Eye (tissue), 1 donor: ENCODE measurements at places on chromosomes 6 and 20.

DNA sequence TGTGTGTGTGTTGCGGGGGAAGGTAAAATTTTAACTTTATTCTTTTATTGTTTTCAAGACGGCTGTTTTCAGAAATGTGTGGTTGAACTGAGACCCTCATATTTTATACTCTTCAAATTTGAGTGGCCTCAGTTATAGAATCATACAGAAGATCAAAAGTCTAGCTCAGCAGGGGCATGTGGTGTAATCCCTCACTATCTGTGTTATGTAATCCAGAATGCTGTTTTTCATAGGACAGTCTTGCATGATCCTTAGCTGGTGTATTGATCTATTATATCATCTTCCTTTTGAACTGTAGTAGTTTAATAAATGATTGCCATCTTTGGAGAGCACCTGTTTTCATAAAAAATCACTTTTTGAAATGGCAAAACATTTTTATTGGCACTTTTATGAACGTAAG, 1.4 kb downstream of the PLCB4 start:
- DNase-seq = no peak

DNA sequence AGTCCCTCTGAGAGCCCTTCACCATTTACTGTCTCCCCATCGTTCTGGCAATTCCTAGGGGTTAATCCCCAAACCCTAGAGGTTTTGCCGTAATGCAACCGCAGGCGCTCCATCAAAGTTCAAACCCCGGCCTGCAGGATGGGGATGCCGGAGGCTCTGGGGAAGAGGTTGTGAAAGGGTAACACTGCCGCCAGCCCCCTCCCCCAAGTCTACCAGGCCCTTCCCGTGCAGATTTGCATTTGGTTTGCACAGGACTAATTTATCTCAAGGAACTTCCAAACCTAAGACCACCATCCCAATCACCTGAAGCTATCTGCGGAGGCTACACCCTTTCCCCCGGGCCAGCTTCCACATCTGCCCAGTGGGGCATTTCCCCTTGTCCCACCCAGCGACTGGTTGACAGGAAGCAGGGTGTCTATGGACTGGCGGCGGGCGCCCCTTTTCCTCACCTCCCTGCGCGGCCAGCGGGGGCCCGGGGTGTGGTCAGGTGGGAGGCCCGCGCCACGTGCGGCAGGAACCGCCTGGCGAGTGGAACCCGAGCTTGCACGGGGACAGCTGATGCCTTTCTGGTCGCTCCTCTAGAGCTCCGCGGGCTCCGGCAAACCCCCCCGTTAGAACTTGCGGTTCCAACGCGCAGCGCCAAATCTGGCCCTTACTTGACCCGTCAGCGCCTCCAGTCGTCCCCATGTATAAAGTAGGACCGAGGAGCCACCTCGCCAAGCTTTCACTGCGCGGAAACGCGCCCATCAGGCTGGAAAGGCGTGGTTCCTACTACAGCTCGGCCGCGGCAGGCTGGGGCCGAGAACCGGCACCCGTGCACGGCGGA, 9.4 kb upstream of the SLC4A11 start:
- DNase-seq = peak; percentile 53

- no peak for DNase-seq
Observed at GRCh38 chr20:62829231-62830230, 12.7 kb downstream of the COL9A3 start.

DNA sequence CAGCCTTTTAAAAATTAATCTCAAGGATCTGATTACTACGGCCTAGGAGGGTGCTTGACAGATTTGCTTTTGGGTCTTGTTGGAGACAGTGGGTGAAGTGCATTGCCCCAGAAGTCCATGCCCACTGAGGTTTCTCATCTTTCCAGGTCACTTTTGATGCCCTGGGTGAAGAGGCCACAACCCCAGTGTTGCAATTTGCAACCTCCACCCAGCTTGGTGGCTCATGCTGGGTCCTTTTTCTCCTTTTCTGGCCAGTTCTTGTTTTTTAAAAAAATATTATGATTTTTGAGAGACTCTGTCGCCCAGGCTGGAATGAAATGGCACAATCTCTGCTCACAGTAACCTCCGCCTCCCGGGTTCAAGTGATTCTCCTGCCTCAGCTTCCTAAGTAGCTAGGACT, 9.4 kb downstream of the STX11 start:
- no peak for DNase-seq

DNA sequence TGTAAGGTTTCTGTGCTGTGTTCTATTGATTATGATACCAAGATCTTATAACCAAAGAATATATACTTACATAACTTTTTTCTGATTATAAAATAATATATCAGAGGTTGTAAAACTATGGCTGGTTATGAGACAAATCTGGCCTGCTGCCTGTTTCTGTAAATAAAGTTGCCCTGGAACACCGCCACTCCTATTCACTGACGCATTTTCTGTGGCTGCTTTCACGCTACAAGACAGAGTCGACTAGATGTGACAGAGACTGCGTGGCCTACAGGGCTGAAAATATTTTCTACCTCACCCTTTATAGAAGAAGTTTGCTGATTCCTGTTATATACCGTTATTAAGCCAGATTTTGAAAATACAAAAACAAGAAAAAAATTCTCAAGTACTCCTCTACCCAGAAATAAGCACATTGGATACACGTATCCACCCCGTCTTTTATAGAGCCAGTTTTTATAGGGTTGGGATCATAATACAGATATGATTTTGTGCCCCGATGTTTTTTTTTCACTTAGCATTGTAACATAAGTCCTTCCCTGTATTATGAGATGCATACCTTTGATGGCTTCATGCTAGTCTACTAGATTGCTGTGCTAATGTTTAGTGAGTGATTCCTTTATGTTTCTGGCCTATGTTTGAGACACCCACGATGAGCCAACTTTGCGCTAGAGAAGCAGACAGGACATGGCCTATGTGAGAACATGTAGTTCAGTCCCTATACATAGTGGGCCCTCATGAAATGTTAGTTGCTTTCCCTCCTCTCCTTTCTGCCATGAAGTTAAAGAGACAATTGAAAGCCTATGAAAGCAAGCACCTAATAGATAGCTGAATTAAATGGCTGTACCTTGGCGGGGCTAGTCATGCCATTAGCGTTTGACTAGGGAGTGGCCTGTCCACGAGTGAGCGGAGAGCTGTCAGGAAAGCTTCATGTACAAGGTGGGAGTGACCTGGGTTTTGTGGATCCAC, 98.1 kb upstream of the KCNK16 start:
- DNase-seq = peak; percentile 21

- no peak for DNase-seq
Observed at GRCh38 chr6:38775870-38776269, 60.8 kb downstream of the DNAH8 start.

DNA sequence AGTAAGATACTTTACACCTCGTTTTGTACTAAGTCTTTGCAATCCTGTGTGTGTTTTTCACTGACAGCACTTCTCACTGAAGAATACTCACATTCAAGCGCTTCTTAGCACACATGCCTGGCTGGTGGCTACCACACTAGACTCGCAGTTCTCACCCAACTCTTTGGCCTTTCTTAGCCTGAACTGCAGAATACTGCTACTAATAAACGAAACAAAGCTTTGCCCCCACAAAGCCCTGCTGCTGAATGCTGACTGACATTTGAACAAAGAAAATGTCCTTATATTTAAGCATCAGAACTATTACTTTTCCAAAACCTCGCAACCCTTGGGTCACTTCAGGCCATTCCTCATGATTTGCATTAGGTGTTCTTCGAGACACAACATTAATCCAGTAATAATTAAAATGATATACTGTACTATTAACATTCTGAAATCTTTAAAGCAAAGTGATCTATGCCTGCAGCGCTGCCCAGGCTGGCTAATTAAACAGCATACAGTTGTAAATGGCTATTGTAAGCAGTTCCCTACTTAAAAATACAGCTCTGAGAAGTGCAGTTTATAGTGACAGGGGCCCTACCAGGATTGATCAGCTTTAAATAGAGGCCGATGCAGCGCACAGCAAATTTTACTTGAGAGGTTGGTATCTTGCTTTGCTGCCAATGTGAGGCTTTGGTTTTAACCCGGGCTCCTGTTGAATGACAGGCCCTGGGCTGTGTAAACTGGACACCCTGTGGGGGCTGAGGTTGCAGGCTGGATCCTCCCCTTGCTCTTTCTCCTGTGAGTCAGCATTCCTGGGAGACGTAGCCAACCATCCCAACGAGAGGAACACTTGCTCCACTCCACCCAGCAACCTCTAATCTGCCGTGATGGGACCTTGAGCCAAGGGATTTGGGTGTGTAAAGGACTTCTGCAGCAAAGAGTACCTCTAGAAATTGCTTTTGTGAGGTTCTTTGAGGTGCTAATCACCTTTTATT, 899.0 kb downstream of the TFAP2A start:
- no peak for DNase-seq

- DNase-seq = no peak
Observed at GRCh38 chr20:35339007-35339406, 46.8 kb upstream of the FAM83C start.

- DNase-seq = no peak
Observed at GRCh38 chr6:39224011-39224410, 5.3 kb downstream of the KCNK5 start.

- DNase-seq = no peak
Observed at GRCh38 chr20:1577906-1578305, 20.4 kb upstream of the SIRPD start.

- DNase-seq = peak; percentile 3
Observed at GRCh38 chr6:49001856-49002541, 461.1 kb downstream of the MMUT start.

GRCh38 chr6:72941751-72942150, 283.5 kb downstream of the KHDC1L start:
- DNase-seq = no peak

DNA sequence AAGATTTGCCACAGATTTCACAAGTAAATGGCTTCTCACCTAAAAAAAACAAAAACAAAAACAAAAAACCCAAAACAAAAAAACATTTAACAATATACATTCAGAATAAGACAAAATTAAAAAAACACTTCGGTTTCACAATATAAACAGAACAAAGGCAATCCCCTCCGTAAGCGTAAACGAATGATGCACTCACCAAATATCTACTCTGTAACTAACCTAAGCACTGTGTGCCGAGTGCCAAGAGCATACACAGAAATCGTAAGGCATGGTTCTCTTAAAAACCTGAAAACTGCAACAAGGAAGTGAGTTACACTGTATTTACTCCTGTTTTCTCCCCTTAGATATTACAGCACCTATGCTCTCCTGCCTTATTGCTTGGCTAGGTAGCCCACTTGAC, 12.1 kb upstream of the MICAL1 start:
- DNase-seq = no peak

GRCh38 chr6:109782491-109782999, 91.4 kb downstream of the FIG4 start:
- no peak for DNase-seq
